ENCODE measurements at places on chromosomes 4 and X.
A peak's percentile ranks its signal among the peaks of the same experiment; 100 is the strongest.

DNA sequence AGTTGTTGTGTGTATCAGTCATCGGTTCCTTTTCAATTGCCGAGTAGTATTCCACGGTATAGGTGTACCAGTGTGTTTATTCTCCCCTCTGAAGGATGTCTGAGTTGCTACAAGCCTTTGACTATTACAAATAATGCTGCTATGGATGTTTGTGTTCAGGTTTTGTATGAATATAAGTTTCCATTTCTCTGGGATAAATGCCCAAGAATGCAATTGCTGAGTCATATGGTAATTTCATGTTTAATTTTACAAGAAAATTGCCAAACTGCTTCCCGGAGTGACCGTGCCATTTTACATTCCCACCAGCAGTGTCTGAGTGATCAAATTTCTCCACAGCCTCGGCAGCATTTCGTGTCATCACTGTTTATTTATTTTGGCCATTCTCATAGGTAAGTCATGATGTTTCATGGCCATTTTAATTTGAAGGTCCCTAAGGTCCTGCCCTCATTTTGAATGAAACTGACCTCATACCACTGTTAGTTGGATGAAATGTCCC is 73.9 kb downstream of the IRF2 start:
- DNase-seq = no peak

GRCh38 chr4:148955564-148956297 is 513.5 kb upstream of the NR3C2 start:
- DNase-seq = no peak

GRCh38 chrX:70481471-70482270 is 37.0 kb downstream of the DLG3 start:
- DNase-seq = no peak

GRCh38 chr4:107902715-107903114 is 28.6 kb upstream of the CYP2U1 start:
- no peak for DNase-seq

DNA sequence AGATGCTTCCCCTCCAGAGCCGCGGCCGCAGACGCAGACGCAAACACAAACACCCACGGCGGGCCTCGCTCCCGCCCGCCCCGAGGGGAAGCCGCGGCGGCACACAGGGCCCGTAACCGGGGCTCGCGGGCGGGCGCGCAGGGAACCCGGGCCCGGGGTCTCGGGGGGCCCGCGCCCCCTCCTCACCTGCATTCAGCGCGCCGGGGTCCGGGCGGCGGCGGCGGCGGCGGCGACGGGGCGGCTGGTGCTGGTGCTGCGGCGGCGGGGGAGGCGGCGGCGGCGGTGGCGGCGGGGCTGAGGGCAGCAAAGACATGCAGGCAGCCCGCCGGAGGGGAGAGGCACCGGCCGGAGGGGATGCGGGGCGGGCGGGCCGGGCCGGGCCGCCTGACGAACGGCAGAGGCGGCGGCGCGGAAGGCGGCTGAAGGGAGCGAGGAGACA is 255 bp upstream of the CNOT6L start:
- no peak for DNase-seq

GRCh38 chr4:16194214-16194613 is 32.1 kb downstream of the TAPT1 start:
- DNase-seq = no peak

- no peak for DNase-seq
Observed at GRCh38 chrX:133359466-133359865, 55.8 kb downstream of the GPC4 start.

GRCh38 chr4:181225616-181226261 is 1017.5 kb upstream of the TENM3 start:
- DNase-seq = no peak

DNA sequence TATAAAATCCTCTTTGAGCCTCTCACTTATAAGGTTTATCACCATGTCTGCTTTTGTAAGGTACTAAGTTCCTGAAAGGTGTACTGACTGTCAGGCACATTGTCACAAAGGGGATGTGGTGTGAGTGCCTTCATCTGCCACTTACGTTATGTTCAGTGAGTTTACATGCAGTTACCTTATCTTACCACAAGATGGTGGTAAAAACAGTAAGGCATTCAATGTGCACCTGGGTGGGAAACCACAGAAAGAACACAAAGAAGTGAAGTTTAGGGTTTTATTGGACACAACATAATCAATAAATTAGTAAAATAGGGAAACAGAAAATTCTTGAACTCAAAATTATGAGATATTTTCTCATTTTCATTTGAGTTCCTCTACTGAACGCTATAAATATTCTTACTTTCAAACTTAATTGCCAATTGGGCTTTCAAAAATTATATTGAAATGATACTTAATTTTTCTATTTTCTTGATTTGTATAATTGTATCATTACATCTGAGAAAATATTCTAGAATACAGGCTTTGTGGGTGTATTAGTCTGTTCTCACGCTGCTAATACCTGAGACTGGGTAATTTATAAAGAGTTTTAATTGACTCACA is 650.8 kb downstream of the PCDH7 start:
- DNase-seq = peak; percentile 72

DNA sequence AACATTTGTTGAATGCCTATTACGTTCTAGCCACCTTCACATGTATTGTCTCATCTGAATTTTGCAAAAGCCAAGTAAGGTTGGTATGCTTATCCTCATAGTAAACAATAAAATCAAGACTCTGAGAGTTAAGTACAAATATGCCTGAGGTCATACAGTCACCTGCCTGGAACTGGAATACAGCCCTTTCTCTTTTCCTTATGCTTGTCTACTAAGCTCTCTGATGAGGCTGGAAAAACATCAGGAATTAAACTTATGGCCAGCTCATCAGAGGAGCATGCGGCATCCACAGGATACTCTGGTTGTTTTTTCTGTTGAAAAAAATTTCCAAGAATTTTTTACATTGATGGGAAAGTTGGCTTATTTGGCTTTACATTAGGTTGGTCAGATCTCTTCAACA is 35.5 kb downstream of the NCAPG start:
- DNase-seq = no peak

DNA sequence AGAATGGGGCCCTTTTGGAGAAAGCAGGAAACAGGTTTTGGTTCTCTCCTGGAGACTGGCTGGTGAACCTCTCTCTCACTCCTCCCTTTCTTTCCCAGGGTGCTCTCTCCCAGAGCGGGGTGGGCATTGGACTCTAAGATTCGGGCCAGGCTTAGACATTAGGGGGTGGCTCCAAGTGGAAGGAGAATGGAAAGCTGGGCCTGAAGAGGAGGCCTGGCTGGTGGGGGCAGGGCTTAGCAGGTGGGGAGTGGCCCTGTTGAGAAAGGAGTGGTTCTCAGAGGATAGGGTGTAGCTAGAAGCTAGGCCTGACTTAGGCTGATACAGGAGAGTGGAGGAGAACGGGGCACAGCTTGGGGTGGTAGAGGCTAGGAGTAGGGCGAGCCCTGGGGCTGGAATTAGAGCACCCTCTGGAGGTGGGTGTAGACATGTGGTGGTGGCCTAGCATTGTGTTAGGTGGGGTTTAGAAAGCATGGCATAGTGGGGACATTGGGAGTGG is 5.7 kb downstream of the PLP2 start:
- peak; percentile 93 for DNase-seq

GRCh38 chr4:169164669-169165415 is 105.9 kb downstream of the SH3RF1 start:
- DNase-seq = no peak

DNA sequence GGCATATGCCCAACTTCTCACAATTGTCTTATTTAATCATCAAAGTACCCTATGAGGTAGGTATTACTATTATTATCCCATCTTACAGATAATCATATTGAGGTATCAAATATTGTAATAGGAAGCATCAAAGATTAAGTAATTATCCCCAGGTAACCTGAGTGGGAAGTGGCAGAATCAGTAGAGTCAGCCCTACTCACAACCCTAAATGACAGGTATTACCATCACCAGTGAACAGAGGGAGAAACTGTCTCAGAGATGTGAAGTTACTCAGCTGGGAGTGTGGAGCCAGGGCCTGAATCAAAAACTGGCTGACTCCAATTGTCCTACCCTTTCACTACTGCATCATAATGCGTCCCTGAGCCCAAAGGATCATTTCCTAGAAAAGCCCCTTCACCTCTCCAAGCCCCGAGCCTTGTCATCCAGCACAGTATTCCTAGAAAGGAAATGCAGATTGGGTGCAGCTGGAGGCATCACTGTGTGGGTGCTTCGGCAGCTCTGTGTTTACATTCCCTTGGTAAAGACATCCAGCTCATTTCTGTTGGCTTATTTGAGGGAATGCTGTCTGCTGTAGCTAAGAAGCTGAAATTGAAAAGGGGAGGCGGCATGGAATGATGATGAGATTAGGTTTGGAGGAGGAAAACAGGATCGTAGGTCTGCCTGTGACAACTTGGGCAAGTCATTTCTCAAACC is 72.8 kb downstream of the DHX15 start:
- DNase-seq = no peak

GRCh38 chr4:163494360-163495241 is at the start of gene TMA16:
Gene TMA16, plus strand, starts transcription at chr4:163494690. Its CDS starts 112 bp downstream, at chr4:163494802.
- DNase-seq = peak; percentile 97

DNA sequence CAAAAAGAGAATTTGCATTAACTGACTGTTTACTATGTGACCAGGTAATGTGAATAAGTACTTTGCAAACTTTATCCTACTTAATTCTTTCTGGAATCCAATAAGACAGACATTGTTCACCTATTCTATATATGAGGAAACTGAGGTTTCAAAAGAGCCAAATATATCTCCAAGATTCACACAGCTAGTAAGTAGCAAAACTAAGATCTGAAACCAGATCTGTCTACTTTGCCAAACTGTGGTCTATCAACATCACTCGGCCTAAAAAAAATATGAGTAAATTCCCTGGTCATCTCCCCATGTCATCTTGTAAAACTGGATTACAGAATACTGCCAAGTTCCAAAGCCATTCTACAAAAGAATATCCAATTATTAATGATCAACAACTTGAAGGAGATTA is 52.8 kb downstream of the ANAPC10 start:
- DNase-seq = no peak

DNA sequence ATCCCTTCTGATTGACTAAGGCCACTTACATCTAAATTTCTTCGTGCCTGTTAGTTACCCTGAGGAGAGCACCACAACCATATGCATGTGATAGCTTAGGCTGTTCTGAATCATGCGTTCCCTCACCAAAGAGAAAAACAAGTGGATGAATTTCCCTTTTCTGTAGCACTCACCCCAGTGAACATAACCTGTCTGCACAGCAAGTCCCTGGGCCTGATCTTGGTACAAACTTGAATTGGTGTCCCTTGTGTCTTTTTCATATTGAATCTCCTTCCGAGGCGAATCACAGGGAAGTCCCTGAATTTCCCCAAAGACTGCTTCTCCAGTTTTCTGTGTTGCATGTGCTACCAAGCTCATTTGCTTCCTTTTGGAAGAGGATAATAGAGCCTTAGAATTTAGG is 100.4 kb downstream of the KLHL8 start:
- DNase-seq = no peak

GRCh38 chr4:76987153-76987591 is 37.6 kb downstream of the SEPTIN11 start:
- DNase-seq = no peak

- DNase-seq = no peak
Observed at GRCh38 chrX:10143071-10143983, 13.4 kb upstream of the CLCN4 start.

DNA sequence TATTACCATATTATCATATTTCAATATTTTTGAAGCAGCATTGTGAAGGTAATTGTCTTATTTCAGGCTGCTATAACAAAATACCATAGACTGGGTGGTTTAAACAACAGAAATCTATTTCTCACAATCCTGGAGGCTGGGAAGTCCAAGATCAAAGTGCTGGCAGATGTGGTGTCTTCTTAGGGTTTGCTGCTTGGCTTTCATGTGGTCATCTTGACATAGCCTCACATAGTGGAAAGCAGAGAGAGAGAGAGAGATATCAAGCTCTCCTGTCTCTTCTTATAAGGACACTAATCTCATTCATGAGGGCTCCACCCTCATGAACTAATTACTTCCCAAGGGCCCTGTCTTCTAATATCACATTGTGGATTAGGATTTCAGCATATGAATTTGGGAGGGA is 119.7 kb upstream of the NUDT6 start:
- DNase-seq = no peak

- DNase-seq = no peak
Observed at GRCh38 chrX:39431893-39432292, 630.6 kb downstream of the MID1IP1 start.
